Muscle of leg (tissue), 16 donors: ENCODE measurements at places on chromosomes 13 and 19. TPM values are rescaled to one million over a fixed set of nuclear protein-coding genes. Genes with fewer than 3 reads are reported as not detected.
A peak's percentile ranks its signal among the peaks of the same experiment; 100 is the strongest.

Gene PLPP2
- 0.58 TPM for total RNA-seq

DNA sequence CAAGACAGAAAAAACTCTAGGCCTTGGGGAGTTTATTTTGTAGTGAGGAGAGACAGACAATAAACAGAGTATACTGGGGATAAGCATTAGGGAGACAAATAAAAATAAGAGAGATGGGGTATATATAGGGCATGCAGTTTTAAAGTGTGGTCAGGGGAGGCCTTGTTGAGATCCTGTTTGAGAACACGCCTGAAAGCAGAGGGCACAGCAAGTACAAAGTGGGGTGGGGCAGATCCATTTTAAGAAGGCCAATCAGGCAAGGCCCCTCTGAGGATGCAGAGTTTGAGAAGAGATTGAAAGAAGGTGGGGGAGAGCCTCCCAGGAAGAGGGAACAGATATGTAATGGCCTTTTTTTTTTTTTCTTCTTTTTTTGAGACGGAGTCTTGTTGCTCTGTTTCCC, 2.1 kb downstream of the PPP2R1A start:
- H3K36me3 ChIP-seq: peaks cover 39% of the 10 kb centered on the region
- peak overlapping the region; percentile 20 for H3K27ac ChIP-seq
- no peaks in the 10 kb centered on the region for H3K27me3 ChIP-seq
- H3K4me3 ChIP-seq: no peak overlapping the region
- DNase-seq: no peak

DNA sequence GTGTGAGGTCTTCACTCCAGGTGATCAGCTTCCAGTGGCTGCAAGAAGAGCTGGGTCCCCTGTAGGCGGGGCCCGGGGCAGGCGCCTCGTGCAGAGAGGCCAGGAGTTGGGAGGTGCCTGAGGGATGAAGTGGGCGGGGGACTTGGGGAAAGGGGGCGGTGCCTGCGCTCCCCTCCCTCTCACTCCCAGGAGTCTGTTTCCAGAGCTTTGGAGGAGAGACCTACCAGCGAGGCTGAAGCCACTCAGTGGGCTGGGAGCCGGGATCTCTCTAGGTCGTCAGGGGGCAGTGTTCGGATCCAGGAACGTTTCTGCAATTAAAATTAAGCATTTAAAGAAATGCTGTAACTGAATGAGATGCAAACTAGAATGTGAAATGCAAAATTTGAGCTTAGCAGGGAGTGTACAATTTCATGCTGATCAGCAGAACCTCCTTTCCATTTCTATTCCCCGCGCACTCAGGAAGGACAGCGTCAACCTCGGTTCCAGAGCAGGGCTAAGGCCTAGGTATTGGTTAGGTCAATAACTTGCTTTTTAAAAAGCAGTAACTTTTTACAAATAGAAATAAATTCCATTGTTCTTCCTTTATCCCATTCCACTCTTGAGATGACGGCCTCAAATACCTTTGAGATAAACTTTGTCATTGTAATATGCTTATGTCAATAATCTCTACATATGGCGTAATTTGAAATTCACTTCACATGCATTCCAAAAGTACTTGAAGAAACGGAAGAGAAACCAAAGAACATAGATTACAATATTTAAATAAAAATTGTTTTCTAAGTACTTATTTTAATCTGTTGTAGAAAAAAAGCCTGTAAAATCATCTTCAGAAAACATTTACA, 11.6 kb downstream of the ZNF160 start:
- H3K36me3 ChIP-seq: peaks cover 39% of the 10 kb centered on the region
- no peaks in the 10 kb centered on the region for H3K27me3 ChIP-seq
- no peak overlapping the region for H3K4me3 ChIP-seq

Gene URI1
- total RNA-seq: 70.4 TPM

Gene FCAR
- not detected for total RNA-seq

- peaks cover 9% of the 10 kb centered on the region for H3K4me1 ChIP-seq
- no peaks in the 10 kb centered on the region for H3K27me3 ChIP-seq
- DNase-seq: no peak
- peak overlapping the region; percentile 63 for H3K4me3 ChIP-seq
Measured at GRCh38 chr13:46797501-46798237, 708 bp upstream of the ESD start.

- peak overlapping the region; percentile 66 for H3K4me3 ChIP-seq
- H3K27me3 ChIP-seq: no peaks in the 10 kb centered on the region
- peaks cover 11% of the 10 kb centered on the region for H3K4me1 ChIP-seq
- no peak for DNase-seq
- H3K36me3 ChIP-seq: no peaks in the 10 kb centered on the region
Measured at GRCh38 chr13:42992764-42993122, 702 bp upstream of the EPSTI1 start.

- no peaks in the 10 kb centered on the region for H3K36me3 ChIP-seq
- H3K27ac ChIP-seq: no peak overlapping the region
- H3K4me1 ChIP-seq: no peaks in the 10 kb centered on the region
- DNase-seq: no peak
- H3K4me3 ChIP-seq: no peak overlapping the region
- peaks cover 12% of the 10 kb centered on the region for H3K27me3 ChIP-seq
Measured at GRCh38 chr19:18065173-18065495, 21.6 kb downstream of the IL12RB1 start.

Gene ZNF841
- 18.1 TPM for total RNA-seq

Gene LIM2
- not detected for total RNA-seq

Gene TNNT1
- total RNA-seq: 387 TPM

Gene ZNF563
- 4.1 TPM for total RNA-seq

DNA sequence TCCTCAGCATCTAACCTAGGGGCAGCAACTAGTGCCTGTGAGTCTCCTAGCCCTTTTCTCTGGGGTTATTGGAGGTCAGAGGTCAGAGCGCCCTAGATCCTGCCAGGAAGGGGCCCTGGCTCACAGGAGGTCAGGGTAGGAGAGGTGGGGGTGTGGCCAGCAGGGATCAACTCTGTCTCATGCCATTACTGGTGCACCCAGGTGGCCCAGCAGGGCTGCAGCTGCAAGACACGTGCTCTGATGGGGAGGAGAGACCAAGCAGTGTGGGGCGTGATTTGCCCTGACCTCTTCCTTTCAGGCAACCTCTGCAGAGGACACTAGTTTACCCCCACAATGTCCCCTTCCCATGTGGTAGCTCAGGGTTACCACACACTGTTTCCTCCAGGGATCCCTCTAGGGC, 73.3 kb upstream of the ZNF30 start:
- H3K27ac ChIP-seq: no peak overlapping the region
- no peak for DNase-seq
- no peaks in the 10 kb centered on the region for H3K27me3 ChIP-seq
- no peaks in the 10 kb centered on the region for H3K36me3 ChIP-seq
- no peak overlapping the region for H3K4me3 ChIP-seq

Gene WDR18
- 24.6 TPM for total RNA-seq

DNA sequence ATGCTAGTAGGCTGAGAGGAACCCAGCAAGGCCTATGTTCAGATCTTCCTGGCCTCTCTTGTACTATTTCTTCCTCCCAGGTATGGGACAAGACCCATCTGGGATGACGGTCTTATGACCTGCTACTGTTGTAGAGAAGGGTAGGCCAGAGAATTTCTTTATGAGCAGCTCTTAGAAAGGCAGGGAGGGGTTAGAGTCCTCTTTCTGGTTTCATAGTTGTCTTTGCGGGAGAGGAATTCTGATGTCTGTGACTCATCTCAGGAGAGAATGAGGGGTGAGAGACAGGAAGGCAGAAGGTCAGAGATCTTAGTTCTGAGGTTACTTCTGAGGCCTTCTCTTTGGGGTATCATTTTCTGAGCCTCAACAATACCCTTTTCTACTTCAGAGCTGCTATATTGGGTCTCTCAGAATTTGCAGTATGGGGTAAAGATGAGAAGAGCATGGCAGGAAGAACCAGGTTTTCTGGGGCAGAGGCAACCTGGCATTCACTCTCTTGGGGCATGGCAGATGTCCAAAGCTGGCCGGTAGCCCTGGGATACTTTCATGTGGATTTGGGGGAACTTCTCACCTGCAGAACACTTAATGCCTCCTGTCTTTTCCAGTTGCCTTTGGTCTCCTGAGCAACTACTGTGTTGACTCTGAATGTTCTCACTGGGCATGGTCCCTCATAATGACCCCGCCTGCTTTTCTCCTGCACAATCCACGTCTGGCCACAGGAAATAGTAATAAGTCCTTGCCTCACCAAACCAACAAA, 154.4 kb downstream of the GGACT start:
- DNase-seq: no peak
- H3K4me1 ChIP-seq: no peaks in the 10 kb centered on the region
- H3K36me3 ChIP-seq: peaks cover 8% of the 10 kb centered on the region

Gene OR7D2
- total RNA-seq: under 0.01 TPM

- no peak for DNase-seq
- H3K36me3 ChIP-seq: no peaks in the 10 kb centered on the region
- no peak overlapping the region for H3K27ac ChIP-seq
- no peaks in the 10 kb centered on the region for H3K27me3 ChIP-seq
- no peak overlapping the region for H3K4me3 ChIP-seq
Measured at GRCh38 chr19:16952046-16952445, 63.2 kb downstream of the F2RL3 start.

DNA sequence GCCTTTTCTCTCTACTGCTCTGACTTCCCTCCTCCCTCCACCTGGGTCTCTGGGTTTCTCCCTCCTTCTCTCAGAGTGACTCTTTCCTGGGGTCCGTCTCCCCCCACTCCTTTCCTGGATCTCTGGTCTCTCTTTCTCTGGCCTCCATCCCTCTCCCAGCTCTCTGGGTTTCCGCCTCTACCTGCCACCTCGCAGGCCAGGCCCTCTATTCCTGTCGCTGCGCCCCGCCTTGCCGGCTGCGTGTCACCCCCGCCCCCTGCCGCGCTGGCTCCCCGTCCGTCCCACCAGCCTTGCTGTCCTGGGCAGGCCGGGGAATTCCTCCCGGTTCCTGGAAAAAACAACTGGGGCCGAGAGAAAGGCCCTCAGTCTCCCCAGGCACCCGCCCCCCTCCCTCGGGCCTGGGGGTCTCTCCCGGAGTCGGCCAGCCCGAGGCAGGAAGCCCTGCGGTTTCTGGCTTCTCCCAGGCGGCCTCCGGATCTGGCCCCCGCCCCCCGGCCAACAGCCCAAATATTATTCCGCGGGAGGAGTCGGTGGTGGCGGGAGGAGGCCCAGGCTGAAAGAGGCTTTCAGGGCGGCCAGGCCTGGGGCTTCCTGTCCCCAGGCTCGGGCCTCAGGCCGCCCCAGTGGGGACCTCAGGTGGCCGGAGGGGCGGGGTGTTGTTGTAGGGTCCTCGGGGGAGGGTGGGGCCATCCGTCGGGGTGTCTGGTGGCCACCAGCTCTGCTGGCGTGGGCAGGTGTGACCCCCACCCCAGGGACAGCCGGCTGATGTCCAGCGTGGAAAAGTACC, 9.3 kb downstream of the IRF2BP1 start:
- DNase-seq: peak; percentile 83
- H3K27ac ChIP-seq: peak overlapping the region; percentile 71
- H3K27me3 ChIP-seq: peaks cover 39% of the 10 kb centered on the region
- peaks cover 13% of the 10 kb centered on the region for H3K4me1 ChIP-seq

- peaks cover 9% of the 10 kb centered on the region for H3K4me1 ChIP-seq
- DNase-seq: no peak
- peaks cover 29% of the 10 kb centered on the region for H3K36me3 ChIP-seq
- no peak overlapping the region for H3K4me3 ChIP-seq
- no peak overlapping the region for H3K27ac ChIP-seq
Measured at GRCh38 chr19:42197375-42197817, 20.1 kb downstream of the DEDD2 start.
